Activated T-helper 2 cell treated with anti-CD3 and anti-CD28 coated beads, Interferon-gamma antibody, Interleukin-2, Interleukin-4, amounts not matched to agents 10 μg/mL and 5 μg/mL and 100 μg/mL, durations not matched to agents 14 hours and 24 hours and 36 hours (primary cell): ENCODE measurements at places on chromosomes 12 and 14. TPM values are rescaled to one million over a fixed set of nuclear protein-coding genes. Genes with fewer than 3 reads are reported as not detected.

Gene TMEM229B
- 0.71 and 0.75 TPM in 2 replicates for total RNA-seq

Gene KRT72
- not detected in 2 replicates for total RNA-seq

Gene ANKRD33
- not detected in 2 replicates for total RNA-seq

Gene CLEC14A
- not detected in 2 replicates for total RNA-seq

Gene LPAR5
- 3.6 and 4.1 TPM in 2 replicates for total RNA-seq

Gene AKAP3
- 0.55 and 0.71 TPM in 2 replicates for total RNA-seq

Gene KRT4
- total RNA-seq, result not detected in 2 replicates

Gene ASCL1
- total RNA-seq, result not detected in 2 replicates

Gene PXMP2
- 19.1 and 23.2 TPM in 2 replicates for total RNA-seq

Gene PZP
- not detected in 2 replicates for total RNA-seq

Gene ORMDL2
- 58.6 and 59.2 TPM in 2 replicates for total RNA-seq

Gene SERPINA12
- total RNA-seq, result not detected in 2 replicates

Gene STAC3
- total RNA-seq, result 5.6 and 6.1 TPM in 2 replicates

Gene CERS5
- total RNA-seq, result 114 and 115 TPM in 2 replicates

Gene LIN7A
- total RNA-seq, result 0.48 and 0.68 TPM in 2 replicates

Gene KCNK10
- not detected in 2 replicates for total RNA-seq

Gene STYK1
- not detected in 2 replicates for total RNA-seq

Gene PROX2
- total RNA-seq, result 0.05 and 0.34 TPM in 2 replicates

Gene IGF1
- total RNA-seq, result 1.6 and 2.0 TPM in 2 replicates

Gene ZCCHC8
- 38.6 and 39.7 TPM in 2 replicates for total RNA-seq

Gene PSMB5
- 124 and 134 TPM in 2 replicates for total RNA-seq

Gene XPOT
- 119 and 120 TPM in 2 replicates for total RNA-seq

Gene INHBE
- 0.25 and 0.39 TPM in 2 replicates for total RNA-seq

Gene NANOG
- total RNA-seq, result not detected in 2 replicates

Gene SLC25A29
- total RNA-seq, result 37.0 and 38.8 TPM in 2 replicates

Gene GLT8D2
- 0.11 TPM in 1 of 2 replicates, not detected in the other for total RNA-seq

Gene TROAP
- total RNA-seq, result 58.3 and 59.3 TPM in 2 replicates

Gene SYCP3
- total RNA-seq, result 0.50 and 0.92 TPM in 2 replicates

Gene CD163L1
- total RNA-seq, result not detected in 2 replicates

Gene SERPINA6
- not detected in 2 replicates for total RNA-seq

Gene GLT1D1
- 3.2 and 3.8 TPM in 2 replicates for total RNA-seq

Gene LALBA
- not detected in 2 replicates for total RNA-seq

Gene FOXM1
- 74.8 and 79.3 TPM in 2 replicates for total RNA-seq

Gene CLEC1B
- not detected in 2 replicates for total RNA-seq

Gene DHRS2
- total RNA-seq, result 2.2 and 2.3 TPM in 2 replicates

Gene MMP17
- total RNA-seq, result 0.25 and 0.62 TPM in 2 replicates

Gene SLC6A13
- total RNA-seq, result 0.18 and 0.21 TPM in 2 replicates

Gene TPPP2
- not detected in 2 replicates for total RNA-seq

Gene TAS2R43
- total RNA-seq, result 1.1 and 1.8 TPM in 2 replicates

Gene EGLN3
- total RNA-seq, result 16.0 and 17.0 TPM in 2 replicates

Gene KRT71
- not detected in 2 replicates for total RNA-seq

Gene LRRIQ1
- not detected in 2 replicates for total RNA-seq

Gene KRT75
- total RNA-seq, result not detected in 2 replicates

Gene SOX5
- 0.34 and 0.53 TPM in 2 replicates for total RNA-seq

Gene AQP2
- total RNA-seq, result not detected in 2 replicates

Gene POTEM
- total RNA-seq, result not detected in 2 replicates

Gene AQP5
- not detected in 2 replicates for total RNA-seq

Gene PMCH
- 210 and 221 TPM in 2 replicates for total RNA-seq

Gene LRTM2
- total RNA-seq, result 0.07 and 0.09 TPM in 2 replicates

Gene FAM222A
- 1.4 and 1.6 TPM in 2 replicates for total RNA-seq

Gene SLCO1B3
- total RNA-seq, result not detected in 2 replicates

Gene RTL1
- total RNA-seq, result not detected in 2 replicates

Gene FSCB
- total RNA-seq, result not detected in 2 replicates

Gene OR4K15
- not detected in 2 replicates for total RNA-seq

Gene AVPR1A
- total RNA-seq, result not detected in 2 replicates

Gene CLEC6A
- not detected in 2 replicates for total RNA-seq

Gene FGF23
- not detected in 2 replicates for total RNA-seq

Gene RPS26
- total RNA-seq, result 43.9 and 45.2 TPM in 2 replicates
